Fibroblast of the aortic adventitia (primary cell): ENCODE measurements at places on chromosomes 7 and 10.

DNA sequence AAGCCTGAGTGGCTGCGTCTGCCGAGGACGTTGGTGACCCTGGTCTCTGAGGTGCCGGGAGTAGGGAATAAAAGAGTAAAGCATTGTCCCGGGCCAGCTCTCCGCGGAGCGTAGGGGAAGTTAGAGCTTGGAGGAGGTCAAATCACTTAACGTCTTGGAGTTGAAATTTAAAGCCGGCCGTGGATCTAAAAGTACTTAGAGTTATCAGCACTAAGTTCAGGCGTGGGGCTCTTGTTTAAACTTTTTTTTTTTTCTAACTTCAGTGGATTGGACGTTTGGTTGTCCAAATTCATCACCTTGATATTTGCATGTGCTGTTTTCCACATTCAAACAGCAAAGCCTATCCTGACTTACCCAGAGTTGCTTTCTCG lies 700 bp downstream of the NIPSNAP2 start:
- DNase-seq, result peak; percentile 60

DNA sequence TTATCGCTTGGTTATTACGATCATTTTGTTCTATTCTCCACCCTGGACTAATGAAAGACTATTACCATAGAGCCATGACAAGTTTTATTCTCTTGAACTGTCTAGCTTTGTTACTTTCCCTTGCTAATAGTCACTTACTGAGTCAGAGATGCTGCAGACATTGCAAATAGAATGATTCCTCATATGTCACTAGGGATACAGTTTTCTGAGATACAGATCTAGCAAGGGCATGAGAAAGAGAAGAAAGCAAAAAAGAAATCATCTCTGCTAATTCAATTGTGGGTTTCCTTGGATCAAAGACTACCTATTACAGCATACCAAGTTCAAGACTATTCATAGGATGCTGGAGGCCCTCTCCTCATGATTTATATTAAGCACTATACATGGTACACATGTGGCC lies 204.3 kb downstream of the MBL2 start:
- peak; percentile 10 for DNase-seq

GRCh38 chr7:107039199-107039900 lies 5.2 kb upstream of the PRKAR2B start:
- DNase-seq, result no peak

- no peak for DNase-seq
Measured at GRCh38 chr10:24247841-24248240, 38.9 kb downstream of the KIAA1217 start.

GRCh38 chr10:126108693-126109092 lies 212.3 kb downstream of the FANK1 start:
- no peak for DNase-seq

GRCh38 chr7:55245271-55245723 lies 119.8 kb upstream of the LANCL2 start:
- DNase-seq, result peak; percentile 70

DNA sequence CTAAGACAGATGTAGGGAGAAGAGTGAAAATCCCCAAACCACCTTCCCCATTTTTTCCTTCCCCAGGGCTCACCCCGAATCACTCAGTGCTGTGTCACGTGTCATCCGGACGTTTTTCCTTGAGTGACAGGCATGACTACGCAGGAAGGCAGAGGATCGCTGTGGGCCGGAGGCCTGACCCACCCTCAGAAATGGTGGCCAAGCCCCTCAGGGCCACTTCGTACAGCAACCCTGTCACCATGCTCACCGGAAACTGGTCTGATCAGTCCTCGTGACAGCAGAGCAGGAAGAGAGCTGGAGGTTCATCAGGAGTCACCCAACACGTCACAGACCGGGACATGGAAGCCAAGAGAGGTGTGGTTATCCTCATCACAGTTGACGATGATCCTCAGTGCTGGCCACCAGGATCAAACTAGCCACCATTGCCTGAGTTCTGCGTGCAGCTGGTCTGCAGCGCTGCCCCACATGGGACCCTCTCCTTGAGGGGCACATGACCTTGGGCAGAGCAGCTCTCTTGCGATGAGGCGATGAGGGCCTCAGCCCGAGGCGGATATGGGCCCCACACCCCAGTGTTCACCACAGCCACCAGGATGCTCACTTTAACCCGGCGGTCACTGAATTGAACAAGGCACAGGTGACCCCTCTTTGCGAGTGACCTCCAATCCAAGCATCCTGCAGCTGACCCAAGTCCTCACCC lies 99.3 kb upstream of the INSIG1 start:
- DNase-seq, result no peak

DNA sequence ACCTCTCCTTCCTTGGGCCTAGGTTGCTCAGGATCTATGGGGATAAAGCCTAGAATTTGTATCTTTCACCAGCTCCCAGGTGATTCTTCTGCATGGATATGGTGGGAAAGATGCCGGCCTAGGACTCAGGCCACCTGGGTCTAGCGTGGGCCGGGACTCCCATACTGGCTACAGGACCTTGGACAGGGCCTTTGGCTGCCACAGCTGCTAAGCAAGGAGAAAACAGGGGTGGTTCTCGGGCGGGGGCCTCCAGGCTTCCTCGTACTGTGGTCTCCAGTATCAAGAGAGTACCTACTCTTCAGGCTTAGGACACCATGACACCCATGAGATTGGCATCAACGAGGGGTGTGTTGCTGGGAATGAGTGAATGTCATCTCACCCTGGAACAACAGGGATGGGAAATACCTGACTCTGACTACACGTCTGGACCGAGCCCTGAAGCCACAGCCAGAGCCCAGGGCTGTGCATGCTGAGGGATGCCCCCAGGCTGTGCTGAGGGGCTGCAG lies 120.3 kb upstream of the ADAM12 start:
- DNase-seq, result no peak

- no peak for DNase-seq
Measured at GRCh38 chr10:62450912-62451610, 76.9 kb downstream of the ZNF365 start.

- DNase-seq, result no peak
Measured at GRCh38 chr10:127102176-127102575, 94.2 kb downstream of the INSYN2A start.

GRCh38 chr7:29421010-29421956 lies 142.4 kb upstream of the PRR15 start:
- no peak for DNase-seq

DNA sequence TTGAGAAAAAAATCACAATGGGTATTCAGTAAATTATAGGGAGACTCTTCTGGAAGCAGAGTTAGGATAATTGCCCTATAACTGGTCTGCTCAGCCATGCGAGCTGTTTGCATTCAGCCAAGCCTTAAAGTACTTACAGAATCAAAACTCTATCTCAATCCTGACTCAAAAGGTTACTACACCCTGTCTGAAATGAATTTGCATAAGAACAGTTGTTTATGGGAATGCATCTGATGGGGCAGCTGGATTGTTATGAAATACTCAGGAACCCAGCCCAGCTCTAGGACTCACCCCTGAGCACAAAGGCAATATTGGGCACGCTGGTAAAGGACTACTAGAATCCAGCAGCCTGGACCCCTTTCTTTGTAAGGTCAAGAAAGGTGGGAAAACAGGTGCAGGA lies 38.8 kb downstream of the AKR1B15 start:
- peak; percentile 25 for DNase-seq

DNA sequence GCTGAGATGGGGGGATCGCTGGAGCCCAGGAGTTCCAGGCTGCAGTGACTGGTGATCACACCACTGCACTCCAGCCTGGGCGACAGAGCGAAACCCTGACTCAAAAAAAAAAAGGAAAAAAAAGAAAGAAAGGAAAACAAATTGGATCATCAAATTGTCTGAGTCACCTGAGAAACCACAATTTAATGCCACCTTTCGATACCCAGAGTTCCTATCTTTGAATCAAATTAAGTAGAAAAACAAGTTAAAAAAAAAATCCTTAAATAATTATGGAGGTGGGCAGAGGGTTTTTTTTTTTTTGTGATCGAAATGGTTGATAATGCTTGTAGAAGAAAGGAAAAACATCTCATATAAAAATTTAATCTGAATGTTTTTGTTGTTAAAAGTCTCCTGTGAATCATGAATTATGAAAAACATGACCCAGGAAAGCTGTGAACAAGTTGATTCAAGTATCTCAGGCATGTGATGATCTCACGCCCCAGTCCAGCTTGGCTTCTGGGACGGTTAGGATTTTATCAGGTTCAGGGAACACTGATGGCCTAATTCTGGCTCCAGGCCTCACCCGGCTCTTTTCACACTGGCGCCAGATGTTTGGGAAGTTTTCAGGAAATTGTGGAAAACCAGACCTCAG lies 25.3 kb upstream of the CUX1 start:
- DNase-seq, result peak; percentile 75

DNA sequence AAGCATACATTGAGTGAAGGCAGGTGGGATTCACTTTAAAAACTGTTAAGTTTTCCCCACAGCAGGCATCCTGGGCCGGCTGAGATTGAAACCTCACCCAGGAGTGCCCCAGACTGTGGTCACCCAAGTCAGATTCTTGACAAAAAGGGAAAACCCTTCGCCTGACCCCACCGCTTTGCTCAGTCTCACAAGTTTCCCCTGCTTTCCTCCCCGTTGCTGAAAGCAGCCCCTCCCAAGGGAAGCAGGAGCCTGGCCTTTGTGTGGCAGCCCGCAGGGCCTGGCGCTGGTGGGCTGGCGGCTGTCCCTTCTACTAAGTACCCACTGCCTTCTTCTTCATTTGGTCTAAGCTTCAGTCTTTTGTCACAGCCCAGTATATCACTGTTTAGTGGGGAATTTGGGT lies 16.0 kb downstream of the RNF32 start:
- DNase-seq, result no peak

GRCh38 chr10:112628951-112629609 lies 182.1 kb downstream of the VTI1A start:
- DNase-seq, result no peak

GRCh38 chr7:114264023-114264422 lies 150.6 kb upstream of the FOXP2 start:
- peak; percentile 11 for DNase-seq

GRCh38 chr10:114911052-114911711 lies 26.8 kb upstream of the TRUB1 start:
- no peak for DNase-seq

DNA sequence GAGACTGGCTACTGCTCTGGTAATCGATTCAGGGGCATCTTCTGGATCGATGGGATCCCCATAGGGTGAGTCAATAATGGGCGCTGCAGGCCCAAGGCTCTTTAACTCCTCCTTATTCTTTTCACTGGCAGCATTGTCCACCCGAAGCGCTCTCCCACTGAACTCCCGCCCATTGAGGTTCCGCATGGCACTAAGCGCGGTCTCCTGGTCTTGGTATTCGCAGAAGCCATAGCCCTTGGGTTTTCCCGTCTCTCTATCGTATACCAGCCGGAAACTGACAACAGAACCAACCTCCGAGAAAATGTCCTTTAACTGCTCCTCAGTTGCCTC lies 285 bp downstream of the CSTF2T start:
- no peak for DNase-seq

DNA sequence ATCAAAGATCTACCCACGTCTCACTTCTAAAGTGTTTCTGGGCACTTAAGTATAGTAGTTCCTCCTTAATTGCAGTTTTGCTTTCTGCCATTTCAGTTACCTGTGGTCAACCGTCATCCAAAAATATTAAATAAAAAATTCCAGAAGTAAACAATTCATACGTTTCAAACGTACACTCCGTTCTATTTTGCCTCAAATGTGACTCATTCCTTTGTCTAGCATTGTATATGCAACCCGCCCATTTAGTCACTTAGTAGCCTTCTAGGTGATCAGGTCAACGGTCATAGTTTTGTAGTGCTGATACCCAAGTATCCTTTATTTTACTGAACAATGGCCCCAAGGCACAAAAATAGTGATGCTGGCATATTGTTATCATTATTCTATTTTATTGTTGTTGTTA lies 33.8 kb downstream of the HGF start:
- no peak for DNase-seq

- peak; percentile 96 for DNase-seq
Measured at GRCh38 chr7:91913612-91914011, 27.1 kb upstream of the AKAP9 start.

DNA sequence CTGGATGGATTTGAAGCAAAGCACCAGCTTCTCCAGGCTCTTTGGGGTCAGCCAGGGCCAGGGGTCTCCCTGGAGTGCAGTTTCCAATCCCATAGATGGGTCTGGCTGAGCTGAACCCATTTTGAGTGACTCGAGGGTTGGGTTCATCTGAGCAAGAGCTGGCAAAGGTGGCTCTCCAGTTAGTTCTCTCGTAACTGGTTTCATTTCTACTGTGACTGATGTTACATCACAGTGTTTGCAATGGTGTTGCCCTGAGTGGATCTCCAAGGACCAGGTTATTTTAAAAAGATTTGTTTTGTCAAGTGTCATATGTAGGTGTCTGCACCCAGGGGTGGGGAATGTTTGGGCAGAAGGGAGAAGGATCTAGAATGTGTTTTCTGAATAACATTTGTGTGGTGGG lies 14.2 kb downstream of the LEP start:
- DNase-seq, result no peak
